GM23338 (cell line): ENCODE measurements at places on chromosomes 3 and 15. TPM values are rescaled to one million over a fixed set of nuclear protein-coding genes. Genes with fewer than 3 reads are reported as not detected.

PAK6 gene
- polyA plus RNA-seq: 2.4 and 2.9 TPM in 2 replicates

LRRC2 gene
- 4.0 and 6.5 TPM in 2 replicates for polyA plus RNA-seq

TRIM42 gene
- not detected in 2 replicates for polyA plus RNA-seq

NR1I2 gene
- polyA plus RNA-seq: 0.89 and 1.4 TPM in 2 replicates

SCN10A gene
- polyA plus RNA-seq: not detected in 2 replicates

FHIT gene
- 6.9 and 8.3 TPM in 2 replicates for polyA plus RNA-seq

ZDHHC3 gene
- 27.5 and 28.9 TPM in 2 replicates for polyA plus RNA-seq

SAMMSON gene
- not detected in 2 replicates for polyA plus RNA-seq

DUOXA1 gene
- polyA plus RNA-seq: not detected in 2 replicates

CHRD gene
- 0.23 and 0.34 TPM in 2 replicates for polyA plus RNA-seq

SLC27A2 gene
- 2.1 and 2.8 TPM in 2 replicates for polyA plus RNA-seq

KNG1 gene
- 0.09 TPM in 1 of 2 replicates, not detected in the other for polyA plus RNA-seq

LDHAL6B gene
- not detected in 2 replicates for polyA plus RNA-seq

MGLL gene
- polyA plus RNA-seq: 0.71 and 1.3 TPM in 2 replicates

SKOR1 gene
- not detected in 2 replicates for polyA plus RNA-seq

VPS33B gene
- polyA plus RNA-seq: 15.2 and 19.1 TPM in 2 replicates
